ENCODE measurements at places on chromosomes 11 and 22. TPM values are rescaled to one million over a fixed set of nuclear protein-coding genes. Genes with fewer than 3 reads are reported as not detected.

DNA sequence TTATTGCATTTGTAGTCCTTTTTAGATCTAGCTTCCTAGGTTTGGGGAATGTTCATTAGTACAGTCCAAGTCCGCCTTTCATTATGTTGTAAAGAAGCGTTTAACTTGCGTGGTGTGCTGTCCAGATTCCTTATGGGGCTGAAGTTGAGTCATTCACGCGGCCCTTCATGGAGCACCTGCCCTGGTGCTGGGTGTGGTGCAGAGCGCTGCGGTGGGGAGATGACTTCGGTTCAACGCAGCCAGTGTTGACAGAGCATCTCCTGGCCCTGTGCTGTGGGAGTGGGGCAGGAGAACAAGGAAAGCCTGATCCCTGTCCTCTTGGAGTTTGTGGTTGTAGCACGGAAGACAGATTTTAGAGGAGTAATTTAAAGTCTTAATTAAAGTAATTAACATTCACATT lies 152.0 kb downstream of the TBC1D22A start:
- DNase-seq, result no peak

- DNase-seq, result no peak
Measured at GRCh38 chr11:31794548-31794947, 16.6 kb downstream of the PAX6 start.

GUCY1A2 gene
- 0.03 TPM for polyA plus RNA-seq

DNA sequence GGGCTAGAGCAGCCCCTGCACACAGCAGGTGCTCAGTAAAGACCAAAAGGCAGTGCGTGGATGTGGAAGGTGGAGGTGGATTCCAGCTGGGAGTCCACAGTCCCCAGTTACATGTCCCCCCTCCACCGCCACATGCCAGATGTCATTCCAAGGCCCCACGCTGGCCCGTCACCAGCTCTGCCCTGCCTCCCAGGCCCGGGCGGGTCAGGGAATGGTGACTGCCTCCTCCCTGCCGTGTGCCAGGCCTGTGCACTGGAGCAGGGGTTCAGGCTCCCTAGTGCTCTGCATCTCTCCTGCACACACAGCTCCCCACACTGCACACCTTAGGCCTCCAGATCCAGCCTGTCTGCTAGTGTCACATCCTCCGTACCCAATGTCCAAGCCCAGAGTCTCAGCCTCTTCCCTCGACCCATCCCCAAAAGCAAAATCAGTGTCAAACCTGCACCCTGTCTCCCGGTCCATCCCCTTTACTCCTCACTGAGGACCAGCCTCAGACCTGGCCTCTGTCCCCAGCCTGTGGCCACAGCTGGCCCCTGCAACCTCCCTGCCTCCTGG lies 40.2 kb upstream of the PRODH start:
- no peak for DNase-seq

GGT5 gene
- 5.8 TPM for polyA plus RNA-seq

- DNase-seq, result no peak
Measured at GRCh38 chr22:42459287-42460063, 27.3 kb upstream of the NFAM1 start.

DNA sequence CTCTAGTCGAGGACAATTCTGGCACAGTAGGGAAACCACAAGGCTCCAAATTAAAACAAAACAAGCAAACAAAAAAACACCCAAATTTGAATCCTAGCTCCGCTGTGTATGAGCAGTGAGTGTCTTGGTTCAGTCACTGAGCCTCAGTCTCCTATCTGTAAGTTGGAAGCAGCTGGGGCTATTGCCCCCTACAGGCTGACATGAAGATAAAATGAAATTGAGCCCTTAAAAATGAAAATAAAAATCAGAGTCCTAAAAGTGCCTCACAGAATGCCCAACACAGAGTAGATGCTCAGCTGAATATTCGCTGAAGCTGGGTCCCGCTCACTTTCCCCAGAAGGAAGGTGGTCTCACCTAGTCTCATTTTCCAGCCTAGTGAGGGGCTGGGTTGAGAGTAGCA lies 65.2 kb downstream of the PDE2A start:
- peak; percentile 30 for DNase-seq
